LHCN-M2 (cell line): ENCODE measurements at places on chromosomes 2 and 18.
A peak's percentile ranks its signal among the peaks of the same experiment; 100 is the strongest.

- DNase-seq: no peak
Observed at GRCh38 chr2:236997069-236997715, 88.5 kb upstream of the COPS8 start.

- DNase-seq: no peak
Observed at GRCh38 chr2:164777847-164778461, 63.7 kb downstream of the COBLL1 start.

DNA sequence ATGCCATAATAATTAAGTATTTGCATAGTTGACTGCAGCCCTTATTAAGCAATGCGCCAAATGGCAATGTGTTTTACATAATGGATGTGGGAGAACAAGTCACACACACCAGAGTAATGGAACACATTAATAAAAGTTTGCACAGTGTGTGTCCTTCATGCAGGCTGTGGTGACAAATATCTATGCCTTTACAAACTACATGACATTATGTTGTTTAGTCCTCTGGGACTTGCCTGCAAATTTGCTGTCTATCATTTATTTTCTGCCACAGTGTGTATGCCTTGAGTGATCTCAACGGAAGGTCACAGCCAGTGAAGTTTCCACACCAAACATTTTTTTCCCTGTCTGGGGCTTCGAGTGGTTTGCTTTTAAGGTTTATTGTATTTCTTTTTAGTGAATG, 175.2 kb upstream of the TMEFF2 start:
- no peak for DNase-seq

GRCh38 chr2:238996331-238997136, 148.6 kb downstream of the TWIST2 start:
- no peak for DNase-seq

- DNase-seq: no peak
Observed at GRCh38 chr2:30336978-30337841, 105.9 kb downstream of the LBH start.

- no peak for DNase-seq
Observed at GRCh38 chr2:190501702-190502407, 32.7 kb downstream of the NEMP2 start.

- no peak for DNase-seq
Observed at GRCh38 chr18:34159691-34160185, 65.0 kb downstream of the NOL4 start.

GRCh38 chr2:64317707-64318475, 136.1 kb upstream of the LGALSL start:
- DNase-seq: no peak

DNA sequence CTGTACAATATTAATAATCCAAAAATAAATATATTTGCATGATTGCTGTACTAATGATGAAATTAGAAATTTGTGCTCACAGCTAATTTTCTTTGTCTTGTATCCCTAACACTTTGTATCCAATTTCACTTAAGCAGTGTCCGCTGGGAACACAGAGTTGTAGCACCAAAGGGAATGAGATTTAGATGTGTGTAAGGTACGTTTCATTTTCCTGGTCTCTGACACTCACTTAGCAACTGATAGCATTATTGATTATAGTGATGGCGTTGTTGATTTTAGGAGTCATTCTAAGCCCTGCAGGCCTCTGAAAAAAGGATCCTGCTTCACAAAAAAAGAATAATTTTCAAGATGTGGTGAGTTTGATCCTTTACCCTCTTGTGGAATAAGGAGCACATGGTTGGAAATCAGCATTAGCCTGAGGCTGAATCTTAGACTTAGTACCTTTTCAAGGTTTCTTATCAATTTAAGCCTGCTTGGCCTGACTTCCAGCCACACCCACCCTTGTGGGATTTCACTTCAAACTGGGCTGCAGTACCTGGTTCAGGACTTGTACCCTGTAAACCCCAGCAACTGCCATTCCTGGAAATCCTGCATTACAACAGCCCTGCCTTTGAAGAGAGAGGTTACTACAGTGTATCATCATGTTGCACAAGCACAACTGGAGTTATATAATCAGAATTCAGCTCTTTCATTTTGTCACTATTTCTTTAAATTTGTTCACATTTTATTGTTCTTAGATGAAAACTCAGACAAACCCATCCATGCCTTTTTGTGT, 116.2 kb downstream of the RND3 start:
- DNase-seq: no peak

DNA sequence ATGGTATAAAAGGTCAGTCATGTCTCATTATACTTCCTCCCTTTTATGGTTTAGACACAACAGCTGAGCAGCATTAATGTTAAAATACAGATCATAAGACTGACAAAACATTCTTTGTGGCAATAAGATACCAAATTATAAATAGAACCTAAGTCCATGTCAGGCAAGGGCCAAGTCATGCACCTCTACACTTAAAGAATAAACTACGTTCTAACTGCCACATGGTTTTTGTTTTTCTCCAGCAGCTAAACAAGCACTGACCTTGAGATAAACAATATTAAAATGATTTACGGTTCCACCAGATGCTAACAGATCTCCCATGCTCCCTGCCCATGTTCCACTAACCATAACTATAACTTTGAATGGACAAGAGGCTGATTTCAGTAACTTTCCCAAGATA, 368.6 kb upstream of the TFPI start:
- peak; percentile 85 for DNase-seq

DNA sequence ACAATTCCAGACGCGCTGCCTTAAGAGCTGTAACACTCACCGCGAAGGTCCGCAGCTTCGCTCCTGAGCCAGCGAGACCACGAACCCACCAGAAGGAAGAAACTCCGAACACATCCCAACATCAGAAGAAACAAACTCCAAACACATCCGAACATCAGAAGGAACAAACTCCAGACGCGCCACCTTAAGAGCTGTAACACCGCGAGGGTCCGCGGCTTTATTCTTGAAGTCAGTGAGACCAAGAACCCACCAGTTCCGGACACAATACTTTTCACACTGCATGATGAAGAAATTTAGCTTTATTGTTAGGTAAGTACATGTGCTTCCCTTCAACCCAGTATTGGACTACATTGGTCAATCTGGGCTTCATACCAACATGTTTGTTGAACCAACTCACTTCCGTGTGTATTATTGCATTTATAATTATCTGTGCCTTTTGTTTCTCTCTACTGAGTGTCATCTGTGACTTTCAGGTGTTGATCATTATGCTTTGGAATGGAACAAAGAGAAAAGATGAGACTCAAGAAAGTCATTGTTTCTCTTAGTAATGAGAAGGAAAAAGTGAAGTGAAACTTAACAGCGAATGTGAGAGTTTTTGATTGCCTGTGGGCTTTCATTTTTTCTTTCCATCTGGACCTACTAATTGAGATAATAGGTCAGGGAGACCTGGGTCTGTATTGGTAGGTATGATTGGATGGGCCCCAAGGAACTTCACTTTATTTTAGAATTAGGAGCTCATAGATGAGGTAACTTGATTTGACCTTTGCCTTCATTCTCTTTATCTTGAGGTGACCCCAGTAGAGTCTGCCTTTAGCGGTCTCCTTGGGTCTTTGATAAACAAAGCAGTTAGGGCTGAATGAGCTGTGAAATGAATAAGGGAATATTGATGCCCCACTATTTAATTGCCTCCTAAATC, 76.1 kb upstream of the CAVIN2 start:
- no peak for DNase-seq

DNA sequence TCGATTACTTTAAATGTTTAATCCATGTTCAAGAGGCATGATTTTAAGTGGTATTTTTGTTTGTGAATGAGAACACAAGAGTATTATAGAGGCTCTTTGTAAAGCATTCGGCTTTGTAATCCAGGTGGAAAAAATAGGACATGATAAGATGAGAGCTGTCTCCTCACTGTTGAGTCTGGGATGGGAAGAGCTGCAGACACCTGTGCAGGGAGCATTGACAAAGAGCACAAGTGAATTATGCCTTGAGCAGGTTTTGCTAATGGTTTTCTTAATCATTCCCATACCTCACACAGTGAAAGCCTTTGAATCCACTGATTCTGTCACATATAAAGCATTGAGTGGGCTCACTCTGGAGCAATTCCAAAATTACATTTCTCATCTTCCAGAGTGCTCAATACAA, 9.6 kb downstream of the COL6A3 start:
- DNase-seq: no peak

GRCh38 chr18:79766308-79766707, 31.4 kb upstream of the KCNG2 start:
- DNase-seq: no peak

DNA sequence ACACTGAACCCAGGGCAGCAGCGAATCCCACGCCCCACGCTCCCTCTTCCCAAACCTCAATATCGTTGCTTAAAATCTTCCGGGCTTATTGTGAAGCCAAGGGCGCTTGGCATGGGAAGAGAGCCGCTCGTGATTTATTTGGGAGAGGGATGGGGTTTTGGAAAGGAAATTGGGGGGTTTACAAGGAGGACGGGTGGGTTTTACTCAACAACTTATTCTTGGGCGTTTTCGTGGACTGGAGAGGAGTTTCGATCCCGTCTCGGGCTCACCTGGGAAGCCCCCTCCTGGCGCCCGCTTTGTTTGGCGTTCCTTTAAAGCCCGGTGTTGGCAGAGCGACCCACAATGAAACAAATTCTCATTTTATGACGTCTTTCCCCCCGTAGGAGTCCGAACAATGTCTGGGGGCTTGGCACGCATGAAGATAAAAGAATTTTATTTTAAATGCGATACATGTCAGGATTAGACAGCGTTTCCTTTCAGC, 135.3 kb downstream of the INSIG2 start:
- no peak for DNase-seq

DNA sequence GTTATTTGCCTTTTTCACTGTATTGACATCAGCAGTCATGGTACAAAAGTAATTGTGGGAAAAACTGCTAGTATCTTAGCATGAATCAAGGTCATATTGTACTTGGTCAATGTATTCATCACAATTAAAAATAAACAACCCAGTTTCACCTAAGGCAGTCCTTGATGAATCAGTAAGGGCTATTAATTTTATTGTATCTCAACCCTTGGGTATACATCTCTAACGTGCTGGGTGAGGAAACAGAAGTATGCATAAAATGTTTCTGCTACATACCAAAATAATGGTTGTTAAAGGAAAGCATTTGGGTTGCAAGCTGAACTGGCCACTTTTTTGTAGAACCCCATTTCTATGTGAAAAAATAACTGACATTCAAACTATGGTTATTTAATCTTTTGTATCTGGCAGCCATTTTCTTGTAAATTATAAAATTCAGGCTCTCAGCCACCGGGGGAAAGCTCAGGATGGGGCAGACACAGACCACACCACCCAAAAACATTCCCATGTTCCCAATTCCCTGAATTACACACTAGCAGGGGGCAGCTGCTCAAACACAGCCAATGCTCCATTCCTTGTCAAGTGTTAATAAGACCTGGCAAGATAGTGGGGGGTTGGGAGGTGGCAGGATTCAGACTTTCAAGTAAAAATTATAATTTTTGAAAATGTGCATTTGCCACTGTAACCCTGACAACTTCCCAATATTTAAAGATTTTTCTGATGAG, 49.3 kb downstream of the OLA1 start:
- DNase-seq: no peak

GRCh38 chr18:6917072-6917471, 187.6 kb downstream of the ARHGAP28 start:
- DNase-seq: no peak

DNA sequence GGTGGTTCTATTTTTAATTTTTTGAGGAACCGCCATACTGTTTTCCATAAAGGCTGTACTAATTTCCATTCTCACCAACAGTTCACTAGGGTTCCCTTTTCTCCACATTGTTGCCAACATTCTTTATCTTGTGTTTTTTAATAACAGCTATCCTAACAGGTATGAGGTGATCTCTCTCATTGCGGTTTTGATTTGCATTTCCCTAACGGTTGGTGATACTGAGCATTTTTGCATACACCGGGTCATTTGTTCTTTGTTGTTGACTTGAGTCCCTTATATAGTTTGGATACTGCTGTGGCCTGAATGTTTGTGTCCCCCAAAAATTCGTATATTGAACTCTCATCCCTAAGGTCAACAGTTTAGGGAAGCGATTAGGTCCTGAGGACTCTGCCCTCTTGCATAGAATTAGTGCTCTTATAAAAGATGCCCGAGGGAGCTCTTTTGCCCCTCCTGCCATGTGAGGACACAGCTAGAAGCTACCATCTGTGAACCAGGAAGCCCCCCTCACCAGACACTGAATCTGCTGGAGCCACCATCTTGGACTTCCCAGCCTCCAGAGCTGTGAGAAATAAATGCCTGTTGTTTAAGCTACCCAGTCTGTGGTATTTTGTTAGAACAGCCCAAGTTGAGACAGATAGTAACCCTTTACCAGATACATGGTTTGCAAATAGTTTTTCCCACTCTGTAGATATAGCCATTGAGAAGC, 4.7 kb downstream of the IMP4 start:
- no peak for DNase-seq

- DNase-seq: no peak
Observed at GRCh38 chr2:13015532-13016320, 299.0 kb downstream of the TRIB2 start.
